ENCODE measurements at places on chromosomes 7 and 10. TPM values are rescaled to one million over a fixed set of nuclear protein-coding genes. Genes with fewer than 3 reads are reported as not detected.
A peak's percentile ranks its signal among the peaks of the same experiment; 100 is the strongest.

DNA sequence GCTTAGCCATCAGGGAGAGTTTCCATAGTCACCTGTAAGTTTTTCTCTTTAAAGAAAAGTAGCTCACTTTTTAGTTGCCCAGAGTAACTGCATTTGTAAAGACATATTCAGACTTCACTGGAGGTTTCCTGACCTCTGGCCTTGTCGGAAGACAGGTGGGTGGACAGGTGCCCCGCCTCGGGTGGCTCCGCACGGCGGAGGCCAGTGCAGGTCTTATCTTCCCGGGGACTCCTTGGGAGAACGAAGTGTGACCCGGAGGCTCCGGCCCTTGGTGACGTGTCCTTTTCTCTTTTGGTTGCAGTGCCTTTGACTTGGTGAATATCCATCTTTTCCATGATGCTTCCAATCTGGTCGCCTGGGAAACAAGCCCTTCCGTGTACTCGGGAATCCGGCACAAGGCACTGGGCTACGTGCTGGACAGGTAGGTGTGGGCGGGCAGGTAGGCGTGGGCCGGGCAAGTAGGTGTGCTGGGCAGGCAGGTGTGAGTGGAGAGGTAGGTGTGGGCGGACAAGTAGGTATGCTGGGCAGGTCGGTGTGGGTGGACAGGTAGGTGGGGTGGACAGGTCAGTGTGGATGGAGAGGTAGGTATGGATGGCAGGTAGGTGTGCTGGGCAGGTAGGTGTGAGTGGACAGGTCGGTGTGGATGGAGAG lies 75.8 kb downstream of the NKX6-2 start:
- DNase-seq: no peak

DNA sequence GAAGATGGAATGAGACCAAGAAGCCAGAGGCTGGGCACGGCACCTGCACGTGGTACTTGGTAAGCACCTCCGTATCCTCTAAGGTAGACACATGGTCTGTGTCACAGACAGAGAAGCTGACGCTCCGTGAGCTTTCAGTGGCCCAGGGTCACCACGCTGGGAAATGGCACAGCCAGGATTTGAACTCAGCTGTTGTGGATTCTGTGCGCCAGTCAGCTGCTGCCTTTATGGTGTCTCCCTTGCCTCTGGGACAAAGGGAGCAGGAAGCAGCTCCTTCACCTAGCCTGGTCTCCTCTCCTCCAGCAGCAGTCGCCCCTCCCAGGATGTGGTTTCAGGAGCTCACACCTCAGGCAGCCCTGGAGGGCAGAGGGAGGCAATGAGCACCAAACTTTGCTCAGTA lies 110.8 kb downstream of the ARHGAP22 start:
- DNase-seq: no peak

EBF3 gene
- total RNA-seq: 7.9 TPM

DNA sequence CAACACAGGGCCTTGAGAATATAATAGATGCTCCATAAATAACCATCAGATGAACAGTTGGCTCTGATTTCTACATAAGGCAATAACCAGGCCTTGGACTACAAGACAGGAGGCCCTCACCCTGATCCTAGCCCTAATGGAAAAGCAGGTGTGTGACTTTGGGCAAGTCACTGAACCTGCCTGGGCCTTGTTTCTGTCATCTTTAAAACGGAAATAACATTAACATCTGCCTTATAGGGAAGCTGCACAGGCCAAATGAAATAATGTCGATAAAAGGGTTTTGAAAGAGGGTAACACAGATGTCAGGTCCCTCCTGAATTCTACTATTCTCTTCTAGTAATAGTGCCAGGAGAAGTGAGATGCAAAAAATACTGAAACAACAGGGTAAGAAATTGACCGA lies 20.7 kb downstream of the PIK3AP1 start:
- DNase-seq: no peak

DNA sequence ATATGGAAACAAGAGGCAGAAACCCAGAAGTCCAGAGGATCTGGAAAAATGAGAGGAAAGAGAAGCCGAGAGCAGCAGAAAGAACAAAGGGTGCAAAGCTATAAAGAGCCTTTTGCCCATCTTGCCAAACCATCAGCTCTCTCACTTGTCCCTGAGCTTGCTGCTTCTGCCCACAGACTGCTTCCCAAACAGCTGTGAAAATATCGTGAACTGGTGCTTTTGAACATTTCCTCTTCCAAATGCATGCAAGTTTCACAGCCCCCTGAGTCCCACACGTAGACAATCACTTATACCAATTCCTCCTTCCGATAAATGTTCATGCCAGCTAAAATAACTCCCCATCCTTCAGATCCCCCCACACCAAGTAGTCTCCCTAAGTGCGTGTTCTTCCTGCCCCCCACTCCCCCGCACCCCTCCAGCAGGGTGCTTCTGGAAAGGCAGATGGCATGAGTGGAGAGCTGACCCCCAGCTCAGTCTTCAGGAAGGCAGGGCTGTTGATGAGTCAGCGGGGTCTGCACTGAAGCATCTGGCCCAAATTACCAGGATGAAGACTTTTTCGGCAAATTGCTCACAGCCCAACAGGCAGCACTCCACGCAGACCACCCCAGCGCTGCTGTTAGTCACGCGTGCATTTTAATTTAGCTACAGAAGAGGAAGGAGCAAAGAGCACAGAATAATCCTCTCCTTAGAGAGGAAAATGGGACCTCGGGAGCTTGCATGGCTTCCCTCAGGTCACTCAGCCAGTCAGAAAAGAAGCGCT lies 76.1 kb upstream of the KCNMA1 start:
- no peak for DNase-seq

- DNase-seq: peak; percentile 69
Measured at GRCh38 chr10:70232155-70232858, 922 bp downstream of the PPA1 start.

DNA sequence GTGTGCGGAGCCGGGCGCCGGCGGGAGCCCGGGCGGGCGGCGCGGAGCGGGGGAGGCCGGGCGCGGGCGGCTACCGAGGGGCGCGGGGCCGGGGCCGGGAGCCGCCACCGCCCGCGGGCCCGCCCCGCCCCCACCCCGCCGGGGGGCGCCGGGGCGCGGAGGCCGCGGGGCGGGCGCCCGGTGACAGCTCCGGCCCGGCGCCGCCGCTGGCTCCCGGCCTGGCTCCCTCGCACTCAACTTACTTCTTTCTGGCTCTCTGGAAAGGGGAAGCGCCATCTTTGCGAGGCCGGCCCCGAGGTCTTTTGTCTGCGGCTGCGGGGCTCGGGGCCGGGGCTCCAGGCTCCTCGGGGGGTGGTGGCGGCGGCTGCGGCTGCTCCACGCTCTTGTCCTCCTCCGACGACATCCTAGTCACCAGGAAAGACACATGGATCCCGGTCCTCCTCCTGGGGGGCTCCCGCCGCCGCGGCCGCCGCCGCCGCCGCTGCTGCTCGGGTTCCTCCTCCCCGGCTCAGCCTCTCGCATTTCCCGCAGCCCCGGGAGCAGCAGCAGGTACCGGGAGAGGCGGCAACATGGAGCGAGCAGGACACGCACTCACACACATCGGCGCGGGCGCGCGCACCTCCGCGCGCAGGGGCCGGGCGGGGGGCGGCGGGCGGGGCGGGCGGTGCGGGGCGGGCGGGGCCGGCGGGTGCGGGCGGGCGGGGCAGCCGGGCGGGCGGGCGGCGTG lies at the start of gene KMT2C:
Gene KMT2C, minus strand, starts transcription at position 620 of the 727 bp plus-strand sequence. Its CDS starts 217 bp downstream, at position 403.
- peak; percentile 81 for DNase-seq

DNA sequence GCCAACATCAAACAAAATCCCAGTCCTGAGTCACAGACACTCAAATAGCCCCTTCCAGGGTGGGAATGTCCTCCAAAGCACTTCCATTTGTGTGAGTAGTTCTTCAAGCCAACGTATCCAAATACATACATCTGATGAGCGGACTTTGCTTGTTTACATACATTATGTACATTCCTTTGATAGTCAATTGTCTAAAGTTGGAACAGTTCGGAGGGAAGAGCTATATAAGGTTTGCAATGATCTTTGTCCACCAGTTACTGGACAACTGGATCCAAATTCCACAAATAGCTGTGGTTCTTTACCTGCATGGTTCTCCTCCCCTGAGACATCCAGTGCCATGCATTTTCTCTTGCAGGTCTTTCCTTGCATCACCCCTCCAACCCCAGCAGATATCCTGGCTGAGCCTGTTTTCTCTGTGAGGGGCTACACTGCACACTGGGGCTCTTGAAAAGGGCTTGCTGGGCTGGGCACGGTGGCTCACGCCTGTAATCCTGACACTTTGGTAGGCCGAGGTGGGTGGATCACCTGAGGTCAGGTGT lies 4.7 kb upstream of the MGMT start:
- no peak for DNase-seq

Measured in Right ventricle myocardium inferior (tissue), 1 donor.